ENCODE measurements at places on chromosomes 11 and 22. TPM values are rescaled to one million over a fixed set of nuclear protein-coding genes. Genes with fewer than 3 reads are reported as not detected.

PRODH gene
- 1.4 TPM for total RNA-seq

TANGO2 gene
- 12.2 TPM for total RNA-seq

ZNF215 gene
- 0.82 TPM for total RNA-seq

CCDC134 gene
- total RNA-seq, result 3.3 TPM

HPX gene
- 0.27 TPM for total RNA-seq

C11orf86 gene
- total RNA-seq, result 44.1 TPM

CHADL gene
- not detected for total RNA-seq

CARD10 gene
- 20.7 TPM for total RNA-seq

NXPE1 gene
- not detected for total RNA-seq

KCNJ1 gene
- total RNA-seq, result not detected

ZDHHC13 gene
- total RNA-seq, result 16.7 TPM

TSPAN32 gene
- not detected for total RNA-seq

ABTB2 gene
- total RNA-seq, result 28.4 TPM

PHOX2A gene
- not detected for total RNA-seq

TMEM218 gene
- 21.5 TPM for total RNA-seq

YAP1 gene
- total RNA-seq, result 53.4 TPM

MYBPC3 gene
- total RNA-seq, result not detected
